ENCODE measurements at places on chromosomes 16 and 17. TPM values are rescaled to one million over a fixed set of nuclear protein-coding genes. Genes with fewer than 3 reads are reported as not detected.

TMC7 gene
- total RNA-seq, result 3.1 TPM

TBC1D3D gene
- total RNA-seq, result 5.3 TPM

SLC47A2 gene
- total RNA-seq, result 0.55 TPM

SEZ6 gene
- total RNA-seq, result 21.8 TPM

DPEP3 gene
- not detected for total RNA-seq

KRTAP9-8 gene
- total RNA-seq, result 0.44 TPM

MLKL gene
- total RNA-seq, result 5.1 TPM

MLYCD gene
- 6.7 TPM for total RNA-seq

ZFHX3 gene
- 36.5 TPM for total RNA-seq

CSH1 gene
- total RNA-seq, result not detected

COA3 gene
- total RNA-seq, result 52.7 TPM

ARHGDIG gene
- total RNA-seq, result 10.5 TPM

TMEM88 gene
- 4.4 TPM for total RNA-seq

TBC1D3I gene
- total RNA-seq, result not detected

HBA1 gene
- total RNA-seq, result 1,075 TPM

C17orf107 gene
- total RNA-seq, result 9.5 TPM

CCL1 gene
- not detected for total RNA-seq

TPSAB1 gene
- total RNA-seq, result 3.4 TPM

PLK1 gene
- total RNA-seq, result 9.0 TPM

MILR1 gene
- total RNA-seq, result 2.0 TPM

HBA2 gene
- total RNA-seq, result 1,606 TPM

Measured in camera-type eye (tissue), 1 donor.